ENCODE measurements at places on chromosomes 7 and 10.

DNA sequence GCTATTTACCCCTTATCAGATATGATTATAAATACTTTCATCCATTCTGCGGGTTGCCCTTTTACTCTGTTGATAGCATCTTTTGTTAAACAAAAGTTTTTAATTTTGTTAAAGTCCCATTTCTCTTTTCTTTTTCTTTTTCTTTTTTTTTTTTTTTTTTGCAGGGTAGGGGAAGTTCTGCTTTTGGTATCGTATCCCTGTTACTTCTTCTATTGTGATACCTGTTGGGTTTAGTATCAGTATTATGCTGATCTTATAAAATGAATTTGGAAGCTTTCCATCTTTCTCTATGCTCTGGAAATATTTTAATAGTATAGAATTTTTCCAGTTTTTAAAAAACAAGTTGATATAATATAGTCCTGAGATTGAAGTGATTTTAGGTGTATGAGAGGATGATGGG, 6.0 kb downstream of the CCNJ start:
- no peak for DNase-seq

GRCh38 chr7:2607122-2607922, 24.5 kb upstream of the TTYH3 start:
- DNase-seq: no peak

- no peak for DNase-seq
These were observed 2.3 kb downstream of the HTRA1 start for GRCh38 chr10:122463466-122464249.

- DNase-seq: no peak
These were observed 2.3 kb upstream of the ELFN1 start for GRCh38 chr7:1667566-1668395.

GRCh38 chr7:128353189-128353588, 8.3 kb downstream of the PRRT4 start:
- DNase-seq: no peak

GRCh38 chr10:12742771-12743170, 258.7 kb downstream of the CCDC3 start:
- no peak for DNase-seq

GRCh38 chr10:29237786-29238185, 51.1 kb upstream of the LYZL1 start:
- DNase-seq: no peak

DNA sequence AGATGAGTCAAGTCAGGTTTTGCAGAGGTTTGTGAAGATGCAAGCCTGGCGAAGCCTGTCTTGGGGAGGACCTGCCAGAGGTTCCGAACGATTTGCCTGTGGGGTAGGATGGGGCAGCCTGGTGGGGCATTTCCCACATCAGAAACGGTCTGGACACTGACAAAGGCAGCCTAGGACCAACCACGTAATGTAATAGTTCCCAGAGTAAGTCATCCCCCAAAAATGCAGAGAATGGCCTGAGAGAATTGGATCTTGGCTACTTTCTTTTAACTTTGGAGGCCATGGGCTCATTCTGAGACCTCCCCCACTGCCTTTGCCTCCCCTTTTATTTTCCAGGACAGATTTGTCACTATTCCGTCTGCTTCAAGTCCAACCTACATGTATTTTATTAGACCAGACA, 168.9 kb upstream of the SH2B2 start:
- no peak for DNase-seq

DNA sequence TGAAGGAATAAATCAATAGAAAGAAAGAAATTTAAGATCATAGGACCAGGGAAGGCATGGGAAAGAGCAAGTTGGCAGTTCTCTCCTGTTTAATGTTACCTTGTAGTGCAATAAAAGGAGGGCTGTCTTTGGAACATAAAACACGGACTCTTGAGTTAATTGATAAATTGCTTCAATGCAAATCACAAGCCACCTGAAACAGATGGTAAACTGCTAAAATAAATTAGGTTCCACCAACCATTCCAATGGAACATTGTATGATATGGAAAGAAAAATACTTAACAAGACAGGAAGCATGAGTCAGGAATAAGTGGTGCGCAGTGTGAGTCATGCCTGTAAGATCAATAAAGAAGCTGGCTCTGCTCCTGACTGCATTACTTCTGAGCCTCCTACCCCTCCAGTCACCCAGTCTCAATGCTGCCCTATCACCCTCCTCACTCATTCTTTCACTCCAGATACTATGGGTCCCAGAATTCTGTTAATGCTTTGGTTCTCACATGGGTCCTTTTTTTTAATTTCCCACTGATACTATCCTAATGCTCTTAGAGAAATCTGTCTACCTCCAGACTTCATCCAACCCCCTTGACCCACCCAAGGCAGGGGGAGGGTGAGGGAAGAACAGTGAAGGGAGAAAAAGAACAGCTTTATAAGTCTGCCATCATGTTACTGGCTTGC, 78.9 kb downstream of the LRRC17 start:
- peak; percentile 33 for DNase-seq

GRCh38 chr7:101924171-101924570, 106.7 kb downstream of the CUX1 start:
- peak; percentile 44 for DNase-seq

- DNase-seq: no peak
These were observed 109.2 kb downstream of the PDGFA start for GRCh38 chr7:410395-410910.

Measured in activated CD4-positive, alpha-beta T cell treated with anti-CD3 and anti-CD28 coated beads for 48 hours (primary cell).